ENCODE measurements at places on chromosomes 5 and 9.
A peak's percentile ranks its signal among the peaks of the same experiment; 100 is the strongest.

DNA sequence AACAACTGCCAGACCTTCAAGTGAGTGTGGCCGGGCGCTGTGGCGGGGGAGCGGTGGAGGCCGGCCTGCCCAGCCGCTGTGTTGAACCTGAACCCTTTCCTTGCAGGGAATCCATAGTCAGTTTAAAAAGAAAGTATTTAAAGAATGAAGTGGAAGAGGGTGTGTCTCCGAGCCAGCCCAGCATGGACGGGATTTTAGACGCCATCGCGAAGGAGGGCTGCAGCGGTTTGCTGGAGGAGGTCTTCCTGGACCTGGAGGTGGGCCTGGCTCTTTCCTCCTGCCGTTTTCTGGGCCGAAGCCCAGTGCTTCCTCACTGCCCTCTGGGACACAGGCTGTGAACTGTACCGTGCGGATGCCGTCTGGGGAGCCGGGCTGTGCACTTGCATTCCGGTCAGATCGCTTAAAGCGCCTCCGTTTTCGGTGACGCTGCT, 19.1 kb downstream of the EXOC3 start:
- DNase-seq, result no peak

DNA sequence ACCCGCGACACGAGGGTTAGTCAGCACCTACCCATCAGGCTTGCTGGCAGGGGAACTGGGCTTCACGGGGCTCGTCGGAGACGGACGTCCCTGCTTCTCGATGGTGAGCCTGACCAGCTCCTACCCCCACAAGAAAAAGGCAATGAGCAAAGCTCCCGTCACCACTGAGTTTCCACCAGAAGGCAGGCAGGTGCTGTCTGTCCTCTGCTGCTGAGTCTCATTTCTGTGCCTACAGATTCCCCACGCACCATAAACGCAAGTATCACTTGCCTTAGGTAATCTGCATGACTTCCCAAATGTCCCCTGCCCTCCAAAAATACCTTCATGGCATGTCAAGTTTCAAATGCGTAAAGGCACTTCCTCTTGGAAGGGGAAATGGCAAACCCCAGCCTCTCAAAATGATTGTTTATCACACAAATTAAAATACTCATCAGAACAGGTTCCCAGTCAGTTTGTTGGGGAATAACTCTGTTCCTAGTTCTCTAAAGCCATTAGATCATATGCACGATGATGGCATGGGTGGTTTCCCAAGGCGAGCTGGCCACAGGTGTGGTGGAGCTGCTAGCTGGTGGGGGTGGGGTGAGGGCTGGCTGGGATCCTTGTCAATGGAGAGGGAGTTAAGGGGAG, 85.0 kb downstream of the PRRT1B start:
- DNase-seq, result no peak

- no peak for DNase-seq
Observed at GRCh38 chr5:168291964-168292785, 730 bp downstream of the WWC1 start.

- DNase-seq, result peak; percentile 38
Observed at GRCh38 chr9:105218673-105219072, 25.8 kb upstream of the SLC44A1 start.

DNA sequence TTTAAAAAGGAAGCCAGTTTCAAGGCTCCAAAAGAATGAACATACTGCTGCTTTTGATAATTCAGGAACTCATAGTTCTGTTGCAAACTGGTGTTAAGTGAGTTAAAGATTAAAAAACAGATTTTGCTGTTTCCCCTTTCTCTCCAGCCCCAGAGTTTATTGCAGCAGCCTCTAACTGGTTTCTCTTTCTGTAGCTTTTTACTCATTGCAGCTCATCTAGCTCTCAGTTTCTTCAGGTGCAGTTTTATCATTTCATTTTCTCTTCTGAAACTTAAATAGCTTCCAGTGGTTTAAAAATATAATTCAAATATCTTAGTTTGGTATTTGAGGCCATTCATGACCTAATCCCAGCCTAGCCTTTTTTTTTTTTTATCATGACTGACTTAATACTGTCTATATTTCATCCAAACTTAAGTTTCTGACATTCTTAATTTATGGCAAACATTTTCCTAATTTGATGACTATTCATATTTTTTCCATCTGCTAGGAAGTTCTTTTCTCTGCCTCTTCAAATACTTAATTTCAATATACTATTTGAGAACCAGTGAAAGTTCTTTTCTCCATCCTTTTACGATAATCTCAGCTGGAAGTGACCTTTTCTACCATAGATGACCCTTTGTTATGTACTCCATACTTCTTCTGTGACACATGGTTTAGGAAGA, 252.7 kb upstream of the GRIA1 start:
- no peak for DNase-seq

GRCh38 chr5:124315741-124316415, 430.6 kb downstream of the ZNF608 start:
- DNase-seq, result no peak

DNA sequence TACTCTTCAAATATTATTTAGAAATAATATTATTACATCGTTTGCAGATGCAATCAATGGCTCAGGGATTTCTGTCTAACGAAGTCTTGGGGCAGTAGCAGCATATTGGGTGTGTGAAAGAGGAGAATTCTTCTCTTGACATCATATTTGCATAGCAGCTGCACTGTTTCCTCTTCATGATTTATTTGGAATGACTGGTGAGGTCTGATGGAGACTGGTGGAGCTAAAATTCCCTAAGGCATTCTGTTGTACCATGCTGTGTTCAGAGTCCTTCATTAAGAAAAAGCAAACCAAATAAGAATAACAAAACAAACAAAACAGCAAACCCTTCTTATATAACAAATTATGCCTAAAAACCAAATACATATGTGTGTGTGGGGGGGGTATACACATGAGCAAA, 177.6 kb downstream of the DIRAS2 start:
- DNase-seq, result no peak

DNA sequence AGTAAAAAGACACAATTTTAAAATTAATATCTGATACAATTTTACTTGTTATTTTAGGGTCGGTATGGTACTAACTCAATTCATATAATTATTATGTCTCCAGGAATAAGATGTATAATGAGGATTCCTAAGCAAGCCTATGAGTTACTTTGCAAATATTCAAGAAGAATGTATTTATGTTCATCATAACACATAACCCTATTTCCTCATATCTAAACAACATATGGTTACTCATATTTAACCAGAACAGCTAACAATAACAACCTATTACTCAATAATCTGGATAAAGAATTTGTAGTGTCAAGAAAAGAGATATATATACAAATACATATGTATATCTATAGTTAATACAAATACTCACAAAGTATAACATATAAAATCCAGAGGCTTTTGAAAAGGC, 285.9 kb downstream of the ARL15 start:
- no peak for DNase-seq

DNA sequence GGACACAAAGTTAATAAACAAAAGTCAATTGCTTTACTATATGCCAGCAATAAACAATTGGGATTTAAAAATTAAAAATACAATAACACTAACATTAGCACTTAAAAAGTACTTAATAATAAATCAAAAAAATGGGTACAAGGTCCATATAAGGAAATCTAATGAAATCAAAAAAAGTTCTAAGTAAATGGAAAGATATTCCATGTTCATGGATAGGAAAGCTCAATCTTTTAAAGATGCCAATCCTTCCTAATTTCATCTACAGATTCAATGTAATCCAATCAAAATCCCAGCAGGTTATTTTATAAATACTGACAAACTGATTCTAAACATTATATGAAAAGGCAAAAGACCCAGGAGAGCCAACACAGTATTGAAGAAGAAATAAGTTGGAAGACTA, 41.9 kb downstream of the BTNL9 start:
- no peak for DNase-seq

- DNase-seq, result peak; percentile 7
Observed at GRCh38 chr5:112174959-112175594, 244.0 kb downstream of the EPB41L4A start.

- DNase-seq, result no peak
Observed at GRCh38 chr5:176528301-176528700, 8.9 kb downstream of the RNF44 start.

DNA sequence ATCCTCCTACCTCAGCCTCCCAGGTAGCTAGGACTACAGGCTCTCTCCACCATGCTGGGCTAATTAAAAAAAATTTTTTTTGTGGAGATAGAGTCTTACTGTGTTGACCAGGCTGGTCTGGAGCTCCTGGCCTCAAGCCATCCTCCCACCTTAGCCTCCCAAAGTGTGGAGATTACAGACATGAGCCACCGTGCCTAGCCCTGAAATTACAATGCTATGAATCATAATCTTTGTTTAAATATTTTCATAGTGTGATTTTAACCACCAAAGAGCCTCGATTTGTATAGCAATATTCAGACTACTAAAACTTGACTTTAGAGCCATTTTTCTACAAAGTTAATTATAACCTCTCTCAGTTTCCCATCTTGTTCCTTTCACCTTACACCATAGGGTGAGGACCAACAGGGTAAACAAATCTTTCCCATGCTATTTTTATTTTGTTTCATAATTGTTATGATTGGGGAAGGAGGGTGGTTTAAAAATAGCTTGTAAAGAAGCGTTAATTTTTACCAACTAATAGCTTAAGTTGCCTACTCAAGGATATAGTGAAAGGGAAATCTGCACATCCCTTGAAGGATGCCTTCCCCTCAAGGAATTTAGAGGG, 32.7 kb downstream of the UBE2D2 start:
- DNase-seq, result no peak

- no peak for DNase-seq
Observed at GRCh38 chr5:170746075-170746960, 37.2 kb upstream of the GABRP start.

- DNase-seq, result no peak
Observed at GRCh38 chr5:53642061-53642460, 81.6 kb downstream of the NDUFS4 start.

- DNase-seq, result no peak
Observed at GRCh38 chr5:85304524-85304923, 919.8 kb upstream of the EDIL3 start.

GRCh38 chr5:3888310-3888709, 292.7 kb downstream of the IRX1 start:
- no peak for DNase-seq

- DNase-seq, result no peak
Observed at GRCh38 chr9:105672711-105673234, 10.5 kb downstream of the TAL2 start.

DNA sequence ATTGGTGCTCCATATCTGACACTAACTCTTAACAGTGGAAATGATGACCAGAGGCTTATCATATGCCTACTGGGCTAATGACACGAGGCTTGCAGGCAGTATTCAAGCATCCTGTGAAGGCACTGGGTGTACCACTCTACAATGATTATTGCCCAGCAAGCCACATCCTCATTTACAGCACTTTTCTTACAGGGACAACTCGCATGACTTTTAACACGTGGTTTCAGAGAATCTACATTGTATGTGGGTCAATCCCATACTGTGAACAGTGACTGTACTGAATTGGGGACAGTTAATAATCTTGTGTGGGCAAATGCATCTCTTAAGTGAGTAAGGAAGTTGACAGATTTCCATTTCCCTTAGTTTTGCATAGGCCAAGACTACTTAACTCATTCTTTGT, 260.0 kb downstream of the TRPM3 start:
- DNase-seq, result no peak

DNA sequence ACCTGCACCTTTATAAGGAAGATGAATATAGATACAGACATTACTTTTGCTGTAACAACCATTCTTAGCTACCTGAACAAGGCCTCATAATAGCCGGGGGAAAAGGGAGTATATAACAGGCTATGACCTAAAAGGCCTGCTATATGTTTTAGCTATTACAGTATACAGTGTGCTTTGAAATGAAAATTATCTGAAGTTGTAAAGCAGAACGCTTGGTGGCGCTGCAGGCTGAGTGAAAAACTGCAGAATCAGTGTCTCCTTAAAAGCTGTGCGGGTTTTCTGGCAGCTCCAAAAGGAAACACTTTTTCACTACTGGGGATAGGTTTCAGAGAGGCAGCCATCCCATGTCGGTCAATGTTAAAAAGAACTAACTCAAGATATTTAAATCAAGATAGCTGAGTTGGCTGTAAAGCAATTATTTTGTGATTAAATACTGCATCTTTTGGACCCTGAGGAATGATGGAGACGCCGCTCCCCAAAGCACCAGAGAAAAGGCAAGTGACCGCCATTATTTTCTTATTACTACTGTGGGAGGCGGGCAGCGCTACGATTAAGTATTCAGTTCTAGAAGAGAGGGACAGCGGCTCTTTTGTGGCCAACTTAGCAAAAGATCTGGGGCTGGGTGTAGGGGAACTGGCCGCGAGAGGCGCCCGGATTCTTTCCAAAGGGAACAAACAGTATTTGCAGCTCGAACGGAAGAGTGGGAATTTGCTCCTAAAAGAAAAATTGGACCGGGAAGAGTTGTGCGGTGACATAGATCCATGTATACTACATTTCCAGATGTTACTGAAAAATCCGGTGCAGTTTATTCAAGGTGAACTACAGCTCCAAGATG, 5.9 kb downstream of the PCDHB6 start:
- no peak for DNase-seq

DNA sequence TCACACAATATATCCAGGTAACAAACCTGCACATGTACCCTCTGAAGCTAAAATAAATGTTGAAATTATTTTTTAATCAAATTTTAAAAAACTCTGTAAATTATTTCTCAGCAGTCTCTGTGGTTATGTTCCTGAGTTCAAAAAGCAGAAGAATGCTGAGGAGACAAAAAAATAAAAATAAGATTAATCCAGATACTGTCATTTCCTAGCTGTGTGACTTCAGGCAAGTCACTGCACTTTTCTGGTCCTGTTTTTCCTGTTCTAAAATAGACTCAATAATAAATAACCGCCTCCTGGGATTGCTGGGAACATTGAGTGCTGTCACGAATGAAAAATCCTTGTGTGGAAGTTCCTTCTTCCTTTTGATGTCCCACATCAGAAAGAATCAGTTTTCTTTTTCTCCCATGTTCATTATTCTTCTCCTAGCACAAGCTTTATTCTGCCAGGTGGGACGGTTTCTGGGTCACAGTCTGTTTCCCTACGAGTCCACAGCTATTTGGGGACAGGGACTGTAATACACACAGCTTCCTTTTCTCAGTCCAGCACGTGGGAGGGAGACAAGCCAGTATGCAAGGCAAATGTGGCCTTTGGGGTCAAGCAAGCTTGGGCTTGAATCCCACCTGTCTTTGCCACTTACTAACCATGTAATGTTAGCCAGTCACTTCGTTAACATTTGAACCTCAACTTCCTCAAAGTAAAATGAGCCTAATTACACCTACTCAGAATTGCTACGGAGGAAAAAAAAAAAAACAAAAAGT, 156.9 kb downstream of the TRIM32 start:
- DNase-seq, result no peak

DNA sequence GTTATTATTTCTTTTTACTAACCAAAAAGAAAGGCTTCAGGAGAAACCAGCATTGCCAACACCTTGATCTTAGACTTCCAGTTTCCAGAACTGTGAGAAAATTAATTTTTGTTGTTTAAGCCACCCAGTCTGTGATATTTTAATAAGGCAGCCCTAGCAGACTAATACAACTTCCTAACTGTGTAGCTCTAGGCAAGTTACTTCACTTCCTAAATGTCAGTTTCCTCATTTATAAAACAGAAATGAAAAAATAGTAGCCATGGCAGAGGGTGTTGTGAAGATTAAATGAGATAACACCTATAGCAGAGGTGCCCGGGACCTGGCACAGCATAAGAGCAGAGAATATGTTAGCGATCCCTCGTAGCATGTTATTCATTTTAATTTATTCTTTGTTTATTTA, 66.6 kb upstream of the HAND1 start:
- DNase-seq, result no peak

Measured in DMS79 (cell line).